PC-9 (cell line): ENCODE measurements at places on chromosomes 7 and 10.

GRCh38 chr7:91007371-91007770 lies 256.9 kb upstream of the FZD1 start:
- no peak overlapping the region for H3K27ac ChIP-seq
- no peaks in the 10 kb centered on the region for H3K27me3 ChIP-seq
- DNase-seq: no peak

- no peak overlapping the region for H3K27ac ChIP-seq
- DNase-seq: no peak
- no peak overlapping the region for H3K4me3 ChIP-seq
- no peaks in the 10 kb centered on the region for H3K36me3 ChIP-seq
Measured at GRCh38 chr10:78300526-78300925, 266.9 kb downstream of the RPS24 start.

GRCh38 chr7:108147031-108147563 lies 16.9 kb upstream of the LAMB4 start:
- no peak overlapping the region for H3K27ac ChIP-seq
- no peak for DNase-seq
- no peaks in the 10 kb centered on the region for H3K4me1 ChIP-seq
- no peak overlapping the region for H3K4me3 ChIP-seq

GRCh38 chr10:11294831-11295450 lies 277.3 kb downstream of the CELF2 start:
- H3K36me3 ChIP-seq: no peaks in the 10 kb centered on the region
- no peaks in the 10 kb centered on the region for H3K4me1 ChIP-seq
- no peak for DNase-seq
- no peak overlapping the region for H3K4me3 ChIP-seq
- no peak overlapping the region for H3K27ac ChIP-seq

GRCh38 chr10:98666276-98666675 lies 219.5 kb upstream of the HPS1 start:
- no peak overlapping the region for H3K27ac ChIP-seq
- no peak for DNase-seq
- no peaks in the 10 kb centered on the region for H3K4me1 ChIP-seq
- no peak overlapping the region for H3K4me3 ChIP-seq
- H3K36me3 ChIP-seq: no peaks in the 10 kb centered on the region

DNA sequence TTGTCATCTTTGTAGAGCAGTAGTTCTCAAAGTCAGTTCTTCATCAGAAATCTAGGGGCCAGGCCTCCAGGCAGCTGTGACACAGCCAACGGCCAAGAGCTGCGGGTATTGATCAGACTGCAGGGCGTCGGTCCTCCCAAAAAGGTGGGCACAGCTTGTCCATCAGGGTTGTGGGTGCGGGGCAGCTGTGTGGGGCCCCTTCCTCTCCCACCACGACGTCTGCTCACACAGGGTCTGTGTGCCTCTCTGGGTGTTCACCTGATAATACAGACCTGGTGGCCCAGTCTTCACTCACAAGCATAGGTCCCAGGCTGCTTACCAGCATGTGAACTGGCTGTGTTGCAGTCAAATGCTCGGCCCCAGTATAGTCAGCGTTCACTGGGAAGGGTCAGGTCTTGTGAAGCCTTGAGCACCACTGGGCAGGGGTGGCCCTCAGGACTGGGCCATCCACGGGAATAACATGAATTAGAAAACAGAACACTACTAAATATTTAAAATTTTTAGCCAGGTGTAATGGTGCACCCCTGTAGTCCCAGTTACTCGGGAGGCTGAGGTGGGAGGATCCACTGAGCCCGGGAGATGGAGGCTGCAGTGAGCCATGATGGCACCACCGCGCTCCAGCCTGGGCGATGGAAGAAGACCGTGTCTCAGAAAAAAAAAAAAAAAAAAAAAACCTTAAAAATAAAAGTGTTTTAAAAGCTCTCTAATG lies 102.8 kb upstream of the DIP2C start:
- no peak overlapping the region for H3K4me3 ChIP-seq
- no peaks in the 10 kb centered on the region for H3K36me3 ChIP-seq

DNA sequence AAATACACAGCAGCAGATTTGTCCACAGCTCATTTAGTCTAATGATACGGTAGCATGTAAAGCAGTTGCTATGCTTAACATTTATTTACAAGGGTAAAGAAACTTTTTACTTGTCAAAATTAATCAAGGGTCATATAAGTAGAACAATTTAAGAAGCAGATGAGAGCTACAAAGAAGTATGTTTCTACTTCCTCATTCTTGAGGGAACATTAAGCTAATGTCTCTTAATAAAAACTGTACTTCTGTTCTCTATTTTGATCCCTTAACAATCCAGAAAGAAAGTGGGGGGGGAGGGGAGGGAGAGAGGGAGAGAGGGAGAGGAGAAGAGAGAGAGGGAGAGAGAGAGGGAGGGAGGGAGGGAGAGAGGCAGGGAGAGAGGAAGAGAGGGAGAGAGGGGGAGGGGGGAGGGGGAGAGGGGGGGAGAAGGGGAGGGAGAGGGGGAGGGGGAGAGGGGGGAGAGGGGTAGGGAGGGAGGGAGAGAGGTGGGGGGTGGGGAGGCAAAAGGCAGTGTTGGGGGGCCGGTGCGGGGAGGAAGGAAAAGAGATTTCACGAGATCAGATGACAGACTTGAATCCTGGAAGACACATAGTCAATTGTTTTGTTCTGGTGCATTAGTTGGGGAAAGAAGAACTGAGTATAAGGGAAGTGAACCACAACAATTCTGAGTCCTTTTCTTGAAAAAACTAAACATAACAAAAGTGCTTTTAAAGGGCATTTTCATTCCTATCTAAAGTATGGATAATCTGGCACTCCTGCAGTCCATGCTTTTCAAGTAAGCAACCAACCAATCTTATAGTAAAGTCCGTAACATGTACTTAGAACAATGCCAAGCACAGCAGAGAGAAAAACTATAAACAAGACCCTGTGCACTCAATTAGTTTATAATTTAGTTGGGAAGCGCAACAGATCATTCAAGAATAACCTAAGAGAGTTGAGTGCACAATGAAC lies 128.0 kb downstream of the USP6NL start:
- H3K36me3 ChIP-seq: no peaks in the 10 kb centered on the region
- no peak overlapping the region for H3K27ac ChIP-seq
- no peak for DNase-seq
- H3K27me3 ChIP-seq: no peaks in the 10 kb centered on the region
- H3K4me3 ChIP-seq: no peak overlapping the region

DNA sequence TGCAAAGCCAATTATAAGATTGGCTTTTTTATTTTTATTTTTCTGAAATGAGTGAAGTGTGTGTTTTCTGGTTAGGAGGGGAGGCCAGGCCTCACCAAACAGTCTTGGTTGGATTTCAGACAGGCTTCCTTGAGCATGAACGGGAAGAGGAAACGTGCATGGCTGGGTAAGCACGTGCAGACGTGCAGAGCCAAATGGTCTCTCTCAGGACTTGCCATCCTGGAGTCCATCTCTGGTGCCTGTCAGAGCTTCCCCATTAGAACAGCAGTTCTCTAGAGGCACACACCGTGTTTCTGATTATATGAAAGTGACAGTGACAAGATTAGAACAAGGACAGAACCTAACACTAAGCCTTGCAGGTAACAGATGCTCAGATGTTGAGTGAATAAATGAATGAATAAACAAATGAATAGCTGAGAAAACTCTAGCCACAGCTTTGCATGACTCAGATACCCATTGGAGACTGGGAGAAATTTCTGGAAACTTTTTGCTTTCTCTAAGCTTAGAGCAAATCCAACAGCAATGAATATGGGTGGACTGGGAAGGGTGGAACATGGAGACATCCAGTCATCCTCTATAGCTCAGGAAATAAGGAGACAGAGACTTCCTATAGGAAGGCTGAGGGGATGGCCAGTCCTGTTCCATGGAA lies 11.8 kb upstream of the CALD1 start:
- no peak overlapping the region for H3K27ac ChIP-seq
- H3K4me1 ChIP-seq: peaks cover 12% of the 10 kb centered on the region; the same call in 1 of the 2 replicates
- H3K27me3 ChIP-seq: no peaks in the 10 kb centered on the region
- no peak overlapping the region for H3K4me3 ChIP-seq
- no peak for DNase-seq
